Activated CD4-positive, CD25-positive, alpha-beta regulatory T cell (primary cell): ENCODE measurements at places on chromosomes 5 and 9.

- DNase-seq = no peak
Measured at GRCh38 chr5:16981700-16982099, 45.6 kb upstream of the MYO10 start.

- no peak for DNase-seq
Measured at GRCh38 chr5:33241802-33242201, 199.0 kb upstream of the TARS1 start.

DNA sequence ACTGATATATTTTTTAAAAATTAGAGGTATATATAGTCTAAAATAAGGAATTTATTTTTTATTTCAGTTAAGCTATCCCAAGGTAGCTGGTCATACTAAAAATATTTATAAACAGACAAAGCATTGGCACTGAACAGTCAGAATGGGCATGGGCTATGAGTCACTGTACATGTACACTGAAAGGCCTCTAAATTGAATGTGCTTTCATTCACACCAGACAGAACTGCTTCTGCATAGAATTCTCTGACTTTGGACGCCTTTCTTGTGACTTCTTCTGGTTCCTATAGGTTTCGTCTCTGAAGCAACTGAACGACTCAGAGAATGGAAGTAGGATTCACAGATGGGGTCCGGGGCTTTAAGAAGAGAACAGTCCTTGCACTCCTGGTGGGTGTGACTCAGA lies 394.8 kb upstream of the MEF2C start:
- DNase-seq = no peak

DNA sequence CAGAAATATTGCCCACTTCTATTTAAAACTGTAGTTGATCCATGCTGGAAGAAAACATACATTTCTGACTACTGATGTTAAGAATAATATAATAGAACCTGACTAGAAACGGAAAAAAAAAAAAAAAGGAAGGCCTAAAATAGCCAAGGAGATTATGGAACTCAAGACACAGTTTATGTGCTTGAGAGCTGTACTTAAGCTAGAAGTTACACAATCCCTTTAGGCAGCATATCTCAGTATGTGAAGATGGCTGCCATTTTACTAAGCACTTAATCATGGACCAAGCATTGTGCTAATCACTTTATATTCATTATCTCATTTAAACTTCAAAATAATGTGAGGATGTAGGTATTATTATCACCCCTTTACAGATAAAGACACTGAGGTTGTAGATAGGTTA lies 73.0 kb upstream of the NR4A3 start:
- DNase-seq = no peak

- no peak for DNase-seq
Measured at GRCh38 chr9:122134822-122135528, 24.6 kb downstream of the NDUFA8 start.

DNA sequence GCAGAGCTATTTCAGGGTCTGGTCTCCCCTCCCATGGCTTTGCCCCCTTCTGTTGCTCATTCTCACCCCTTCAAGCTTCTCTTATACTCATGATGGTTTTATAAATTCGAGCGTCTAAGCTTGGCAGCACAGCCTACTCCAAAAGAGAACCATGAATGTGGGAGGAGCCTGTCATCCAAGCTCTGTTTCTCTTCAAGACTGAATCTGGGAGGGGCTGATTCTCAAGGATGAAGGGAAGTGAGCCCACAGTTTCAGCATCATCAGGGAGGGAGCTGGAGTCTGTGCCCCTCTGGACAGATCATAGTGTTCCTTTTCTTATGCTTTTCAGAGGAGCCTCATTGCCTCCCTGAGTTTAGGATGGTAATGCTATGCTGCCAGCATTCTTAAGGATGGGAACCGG lies 168.6 kb downstream of the CFAP90 start:
- DNase-seq = no peak

DNA sequence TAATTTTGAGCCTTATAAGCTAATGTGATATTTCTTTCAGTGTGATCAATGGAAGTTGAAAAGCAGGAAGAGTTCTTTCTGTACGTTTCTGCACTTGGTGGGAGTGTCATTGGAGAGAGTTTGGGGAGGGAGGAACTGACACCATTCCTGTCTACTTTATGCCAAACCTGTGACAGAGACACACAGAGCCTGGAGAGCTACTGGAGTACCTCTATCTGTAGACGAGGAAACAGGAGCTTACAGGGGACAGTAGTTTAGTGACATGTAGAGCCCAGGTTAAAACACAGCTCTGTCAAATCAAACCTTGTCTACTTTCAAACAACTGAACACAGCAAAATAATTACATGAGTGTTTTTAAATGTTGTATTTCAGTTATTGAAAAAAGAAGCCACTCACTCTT lies 103.6 kb downstream of the PDE4D start:
- DNase-seq = no peak

GRCh38 chr9:72680593-72681282 lies 159.3 kb downstream of the TMC1 start:
- DNase-seq = no peak

DNA sequence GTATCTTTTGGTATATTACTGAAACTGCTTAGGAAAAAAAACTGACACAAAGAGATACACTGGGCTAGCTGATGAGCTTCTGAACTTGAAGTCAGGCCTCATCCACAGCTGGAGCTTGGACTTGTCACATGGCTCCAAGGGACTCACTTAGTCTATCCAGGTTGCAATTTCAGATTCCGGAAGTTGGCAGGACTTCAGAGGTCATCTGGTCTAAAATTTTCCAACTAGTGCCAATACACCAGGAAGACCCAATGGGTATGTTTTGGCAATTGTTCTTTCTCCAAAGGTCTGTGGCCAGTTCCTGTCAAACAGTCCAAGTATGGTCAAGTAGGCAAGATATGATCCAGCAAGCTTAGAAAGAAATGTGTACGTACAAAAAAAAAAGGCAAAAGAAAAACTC lies 36.7 kb downstream of the MRPS27 start:
- DNase-seq = no peak

- DNase-seq = no peak
Measured at GRCh38 chr5:74648835-74649293, 8.3 kb upstream of the ENC1 start.

DNA sequence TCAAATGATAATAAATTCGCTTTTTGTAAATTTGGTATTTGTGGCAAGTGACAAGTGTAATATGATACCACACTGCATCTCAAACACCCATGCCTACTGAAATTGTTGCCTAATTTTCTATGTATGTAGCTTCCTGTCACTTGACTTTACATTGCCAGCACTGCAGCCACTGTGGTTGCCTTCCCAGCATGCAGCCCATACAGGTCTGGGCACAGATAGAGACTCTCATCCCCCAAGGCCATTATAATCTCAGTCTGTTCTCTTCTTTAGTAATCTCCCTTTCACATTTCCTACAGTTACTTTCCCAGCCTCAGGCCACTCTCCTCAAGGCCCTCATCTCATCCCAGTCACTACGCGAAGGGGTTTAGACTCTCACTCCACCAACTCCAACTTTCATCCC lies 1200.6 kb downstream of the PTPRD start:
- DNase-seq = no peak

- DNase-seq = no peak
Measured at GRCh38 chr5:110809006-110809405, 70.2 kb downstream of the SLC25A46 start.

- DNase-seq = no peak
Measured at GRCh38 chr9:74951725-74952151, 974 bp downstream of the C9orf40 start.

DNA sequence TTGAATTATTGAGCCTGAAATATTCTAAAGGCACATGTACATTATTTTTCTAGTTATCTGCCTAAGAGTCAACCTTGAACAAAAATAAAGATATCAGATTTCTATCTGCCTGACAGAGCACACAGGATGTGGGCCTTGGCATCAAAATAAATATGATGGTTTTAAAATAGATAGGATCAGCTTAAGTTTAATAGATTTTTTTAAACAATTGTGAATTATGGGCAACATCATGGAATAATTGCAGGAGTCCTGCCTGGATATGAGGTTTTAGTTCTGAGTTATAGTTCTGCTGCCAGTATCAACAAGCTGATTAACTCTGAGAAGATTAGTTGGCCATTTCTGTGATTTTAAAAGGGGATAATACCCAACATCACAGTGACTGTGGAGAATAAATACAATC lies 107.0 kb upstream of the PCA3 start:
- no peak for DNase-seq

DNA sequence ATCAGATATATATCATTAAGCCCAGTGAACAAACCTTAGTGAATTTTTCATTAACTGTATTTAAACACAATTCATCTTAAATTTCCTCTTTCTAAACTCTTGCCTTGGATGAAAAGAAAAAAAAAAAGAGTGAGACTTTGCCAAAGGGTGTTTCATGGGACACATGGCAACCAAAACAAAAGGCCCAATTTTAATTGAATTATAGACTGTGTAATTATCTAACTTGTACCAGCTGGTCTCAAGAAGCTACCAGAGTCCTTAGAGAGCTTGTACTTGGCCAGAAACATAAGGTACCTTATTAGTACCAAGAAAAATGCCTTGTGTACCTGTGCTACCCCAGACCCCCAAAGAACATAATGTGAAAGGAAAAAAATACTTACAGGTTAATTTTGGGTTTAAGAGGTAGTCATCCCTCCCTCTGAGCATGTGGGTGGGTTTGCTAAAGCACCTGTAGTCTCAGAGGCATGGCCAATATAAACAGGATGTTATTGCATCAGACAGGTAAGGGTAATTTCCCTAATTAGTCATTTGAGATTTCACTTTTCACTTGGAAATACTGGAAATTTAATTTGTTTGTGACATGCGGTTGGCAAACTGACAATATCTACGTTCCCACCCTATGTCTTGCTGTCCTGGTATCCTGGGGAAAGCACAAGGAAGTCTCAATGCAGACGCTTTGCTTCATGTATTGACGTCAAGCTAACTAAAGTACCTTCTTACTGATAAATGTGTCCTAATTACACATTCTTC lies 90.1 kb downstream of the SNCAIP start:
- DNase-seq = no peak

DNA sequence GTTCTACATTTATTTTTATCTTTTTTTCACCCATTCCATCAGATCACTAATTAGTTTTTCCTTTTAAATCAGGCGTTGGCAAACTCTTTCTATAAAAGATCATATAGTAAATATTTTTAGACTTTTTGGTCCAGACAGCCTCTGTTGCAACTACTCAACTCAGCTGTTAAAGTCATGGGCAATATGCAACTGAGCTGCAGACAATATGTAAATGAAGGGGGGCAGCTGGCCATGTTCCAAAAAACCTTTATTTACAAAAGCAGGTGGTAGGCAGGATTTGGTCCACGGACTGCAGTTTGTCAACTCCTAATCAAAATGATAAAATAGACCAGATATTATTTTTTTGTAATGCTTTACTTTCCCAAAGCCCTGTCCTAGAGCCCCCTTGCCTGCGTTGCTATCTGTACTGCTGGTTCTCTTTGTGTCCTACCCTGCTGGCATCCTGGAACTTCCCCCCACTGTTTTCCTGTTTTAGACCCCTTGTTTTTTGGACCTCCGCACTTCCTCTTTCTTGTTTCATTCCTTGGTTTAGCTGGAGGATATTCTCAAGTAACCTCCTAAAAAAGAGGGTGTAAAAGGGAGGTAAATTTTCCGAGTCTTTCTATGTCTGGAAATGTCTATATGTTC lies 24.7 kb upstream of the TNFSF8 start:
- no peak for DNase-seq

GRCh38 chr5:157269165-157269671 lies 3.3 kb downstream of the CYFIP2 start:
- DNase-seq = no peak

DNA sequence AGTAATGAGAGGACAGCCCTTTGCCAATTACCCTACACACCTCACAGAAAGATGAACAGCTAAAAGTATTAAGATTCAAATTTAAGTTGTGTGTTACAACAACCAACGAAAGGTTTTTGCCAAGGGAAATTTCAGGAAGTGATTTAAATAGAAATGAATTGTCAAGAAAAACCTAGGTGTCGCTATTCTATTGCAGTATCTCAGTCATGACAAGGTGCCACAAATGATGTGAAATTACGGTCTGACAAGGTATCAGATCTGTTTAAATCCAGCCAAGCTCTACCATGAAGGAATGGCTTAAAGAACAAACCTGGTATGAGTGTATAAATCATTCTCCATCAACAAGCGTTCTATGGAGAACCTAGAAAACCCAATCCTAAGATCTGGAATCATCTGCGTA lies 189.7 kb downstream of the ATPSCKMT start:
- no peak for DNase-seq

GRCh38 chr5:88669371-88670050 lies 213.5 kb downstream of the MEF2C start:
- DNase-seq = no peak

DNA sequence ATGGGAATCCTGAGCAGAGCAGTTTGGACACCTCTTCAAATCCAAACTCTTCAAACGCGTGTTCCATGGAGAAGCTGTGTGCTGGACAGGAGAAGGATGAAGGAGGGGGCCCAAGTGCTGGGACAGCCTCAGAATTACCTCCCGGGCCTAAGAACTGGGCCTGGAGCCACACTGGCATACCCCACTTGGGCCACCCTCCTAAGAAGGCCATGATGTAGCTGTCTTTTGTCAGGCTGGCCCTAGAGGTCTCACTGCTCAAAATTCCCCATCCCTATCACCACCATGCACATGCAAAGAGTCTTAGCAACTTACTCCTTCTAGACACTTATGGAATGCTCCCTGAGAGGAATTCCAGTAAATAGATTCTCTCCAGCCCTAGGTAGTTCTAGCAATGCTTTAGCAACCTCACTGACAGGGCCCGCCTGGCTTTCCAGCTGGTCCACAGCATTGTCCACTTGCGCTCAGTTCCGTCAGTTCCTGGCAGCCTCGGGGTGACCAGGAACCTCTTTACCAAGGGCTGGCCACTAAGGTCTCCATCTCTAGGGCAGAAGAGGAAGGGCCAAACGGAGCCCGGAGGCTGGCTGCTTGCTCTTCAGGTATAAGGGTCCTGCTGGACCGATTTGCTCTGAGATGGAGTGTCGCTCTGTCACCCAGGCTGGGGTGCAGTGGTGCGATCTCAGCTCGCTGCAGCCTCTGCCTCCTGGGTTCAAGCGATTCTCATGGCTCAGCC lies 75.3 kb downstream of the RGS3 start:
- no peak for DNase-seq

GRCh38 chr9:123382653-123383511 lies 26.9 kb downstream of the CRB2 start:
- no peak for DNase-seq

- no peak for DNase-seq
Measured at GRCh38 chr5:160315968-160316367, 3.6 kb upstream of the CCNJL start.

GRCh38 chr9:16272776-16273175 lies 597.7 kb downstream of the BNC2 start:
- no peak for DNase-seq

GRCh38 chr9:82082563-82082962 lies 94.0 kb downstream of the SPATA31D1 start:
- no peak for DNase-seq
